Esophagus squamous epithelium (tissue), 5 donors: ENCODE measurements at places on chromosomes 16 and 17. TPM values are rescaled to one million over a fixed set of nuclear protein-coding genes. Genes with fewer than 3 reads are reported as not detected.

Gene JPH3
- total RNA-seq = 0.76 TPM

Gene LPCAT2
- total RNA-seq = 10.0 TPM

Gene SRL
- total RNA-seq = 1.8 TPM

Gene CBFA2T3
- 0.80 TPM for total RNA-seq

Gene GDPD3
- 38.3 TPM for total RNA-seq

Gene CETP
- not detected for total RNA-seq

Gene RNF112
- 1.5 TPM for total RNA-seq

Gene ARHGDIG
- total RNA-seq = not detected

Gene SPNS3
- not detected for total RNA-seq

Gene RNF167
- total RNA-seq = 57.4 TPM

Gene FADS6
- 0.19 TPM for total RNA-seq

Gene MPO
- not detected for total RNA-seq

Gene KRTAP3-3
- not detected for total RNA-seq

Gene RABEP2
- 47.2 TPM for total RNA-seq
